ENCODE measurements at places on chromosomes 12 and 14.
A peak's percentile ranks its signal among the peaks of the same experiment; 100 is the strongest.

DNA sequence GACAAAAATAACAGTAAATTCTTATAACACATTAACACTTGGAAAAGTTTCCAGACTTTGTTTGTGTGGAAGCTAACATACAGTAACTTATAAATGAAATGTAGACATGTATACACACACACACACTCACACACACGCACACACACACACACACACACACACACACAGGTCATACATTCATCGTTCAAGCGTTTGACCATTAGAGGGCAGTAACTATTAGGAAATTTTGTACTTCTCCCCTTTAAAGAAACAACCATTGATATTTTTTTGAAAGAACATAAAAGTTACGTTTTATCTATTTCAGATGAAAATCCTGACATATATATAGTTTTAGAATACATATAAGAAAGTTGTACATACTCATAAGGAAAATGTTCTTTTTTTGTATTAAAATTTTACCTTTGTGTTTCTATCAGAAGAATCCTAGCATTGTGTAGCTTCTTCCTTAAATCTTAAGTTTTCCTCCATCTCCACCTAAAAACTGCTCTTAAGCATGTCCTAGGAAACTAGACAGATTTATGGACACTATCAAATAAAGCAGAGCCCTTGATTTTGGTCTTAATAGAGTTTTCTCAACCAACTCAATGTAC, 29.0 kb downstream of the PTPRQ start:
- peak; percentile 81 for DNase-seq

GRCh38 chr12:10214136-10214894, 1.6 kb downstream of the GABARAPL1 start:
- DNase-seq, result peak; percentile 62

GRCh38 chr12:53236443-53237111, 4.6 kb upstream of the RARG start:
- DNase-seq, result no peak

DNA sequence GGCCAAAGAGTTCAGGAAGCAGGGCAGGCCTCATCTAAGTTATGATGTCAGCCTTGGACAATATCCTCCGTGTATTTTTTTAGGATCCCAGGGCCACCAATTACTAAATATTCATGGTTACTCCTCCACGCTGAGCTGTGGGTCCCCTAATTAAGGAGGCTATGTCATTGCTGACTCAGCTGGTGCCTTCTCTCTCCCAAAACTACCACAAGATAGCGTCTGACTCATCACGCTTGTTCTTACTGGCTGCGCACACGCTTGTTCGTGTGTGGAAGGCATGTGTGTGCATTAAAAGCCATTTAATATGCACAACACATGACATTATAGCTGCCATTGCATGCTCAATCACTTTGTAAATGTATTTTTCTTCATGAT, 78.3 kb downstream of the GSC start:
- peak; percentile 13 for DNase-seq

GRCh38 chr12:57221169-57221917, 4.7 kb downstream of the NXPH4 start:
- DNase-seq, result no peak

DNA sequence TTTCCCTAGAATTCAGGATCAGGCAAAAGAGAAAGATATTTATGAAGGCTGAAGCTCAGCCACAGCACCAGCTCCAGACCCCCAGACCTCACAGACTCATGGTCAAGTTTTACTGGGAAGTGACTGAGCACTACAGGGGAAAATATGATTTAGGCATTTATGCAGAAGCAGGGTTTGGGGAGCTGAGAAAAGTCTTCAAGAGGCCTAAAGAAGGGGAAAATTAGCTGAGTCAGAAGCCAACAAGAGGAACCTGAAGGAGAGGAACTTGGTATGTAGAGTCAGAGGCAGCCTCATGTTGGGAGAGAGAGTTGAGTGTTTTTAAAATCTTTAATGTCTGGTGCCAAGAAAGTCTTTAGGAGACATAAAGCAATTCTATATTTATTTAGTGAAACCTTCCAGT, 63.0 kb downstream of the FOS start:
- DNase-seq, result no peak

DNA sequence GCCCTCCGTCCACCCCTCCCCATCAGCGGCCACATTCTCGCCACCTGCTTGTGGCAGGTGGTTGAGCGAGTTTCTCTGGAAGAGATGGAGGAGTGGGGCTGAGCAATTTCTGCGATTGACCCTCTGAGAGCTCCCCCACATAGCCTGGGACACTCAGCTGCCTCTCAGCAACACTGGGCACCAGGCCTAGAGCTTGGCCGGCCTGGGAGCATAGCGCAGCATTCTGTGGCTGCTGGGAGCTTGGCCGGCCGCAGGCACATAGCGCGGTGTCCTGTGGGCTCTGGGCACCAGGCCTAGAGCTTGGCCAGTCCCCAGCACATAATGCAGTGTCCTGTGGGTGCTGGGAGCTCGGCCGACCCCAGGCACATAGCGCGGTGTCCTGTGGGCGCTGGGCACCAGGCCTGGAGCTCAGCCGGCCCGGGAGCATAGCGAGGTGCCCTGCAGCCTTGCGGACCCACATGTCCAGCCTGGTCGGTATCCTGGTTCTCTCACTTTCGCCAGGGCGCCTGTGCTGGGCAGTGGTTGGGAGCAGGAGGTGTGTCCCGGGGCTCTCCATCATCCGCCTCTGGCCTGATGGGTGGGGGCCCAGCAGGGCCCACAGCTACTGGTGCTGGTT, 43.8 kb downstream of the LRCOL1 start:
- DNase-seq, result no peak

DNA sequence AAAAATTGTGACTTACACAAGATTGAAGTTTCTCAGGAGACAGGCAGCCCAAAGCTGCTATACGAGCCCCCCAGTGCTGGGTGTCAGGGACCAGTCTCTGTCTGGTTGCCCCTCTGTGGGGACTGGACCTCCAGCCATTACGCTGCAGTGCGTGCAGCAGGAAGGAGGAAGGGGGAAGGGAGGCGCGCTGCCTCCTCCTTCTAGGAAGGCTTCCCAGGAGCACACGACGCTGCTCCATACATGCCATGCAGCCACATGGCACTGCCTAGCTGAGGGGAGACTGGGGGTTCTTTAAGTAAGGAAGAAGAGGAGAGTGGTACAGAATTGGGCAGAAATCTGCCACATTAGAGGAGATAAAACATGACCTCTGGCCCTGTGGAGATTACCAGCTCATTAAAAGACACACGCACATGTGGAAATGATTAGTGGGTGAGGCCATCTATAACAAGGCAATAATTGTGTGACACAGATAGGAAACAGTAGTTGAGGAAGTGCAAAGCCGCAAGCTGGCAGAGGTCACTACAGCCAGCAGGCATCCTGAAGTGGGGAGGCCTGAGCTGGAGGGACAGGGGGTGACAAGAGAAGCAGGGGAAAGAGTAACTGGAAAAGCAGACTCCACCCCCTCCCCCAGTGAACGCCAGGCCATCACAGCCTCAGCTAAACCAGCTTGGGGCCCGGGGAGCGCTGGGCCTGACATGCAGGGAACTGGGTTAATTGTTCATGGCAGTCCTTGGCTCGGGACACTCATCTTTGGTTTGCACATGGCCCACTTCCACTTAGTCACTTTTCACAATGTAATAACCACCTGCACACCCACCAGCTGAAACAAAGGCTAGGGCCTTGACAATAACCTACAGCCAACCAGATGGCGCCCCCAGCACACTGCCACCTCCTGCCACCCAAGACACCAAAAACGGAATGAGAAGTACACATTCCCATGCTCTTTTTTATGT, 39.6 kb downstream of the CCDC88C start:
- DNase-seq, result peak; percentile 71

DNA sequence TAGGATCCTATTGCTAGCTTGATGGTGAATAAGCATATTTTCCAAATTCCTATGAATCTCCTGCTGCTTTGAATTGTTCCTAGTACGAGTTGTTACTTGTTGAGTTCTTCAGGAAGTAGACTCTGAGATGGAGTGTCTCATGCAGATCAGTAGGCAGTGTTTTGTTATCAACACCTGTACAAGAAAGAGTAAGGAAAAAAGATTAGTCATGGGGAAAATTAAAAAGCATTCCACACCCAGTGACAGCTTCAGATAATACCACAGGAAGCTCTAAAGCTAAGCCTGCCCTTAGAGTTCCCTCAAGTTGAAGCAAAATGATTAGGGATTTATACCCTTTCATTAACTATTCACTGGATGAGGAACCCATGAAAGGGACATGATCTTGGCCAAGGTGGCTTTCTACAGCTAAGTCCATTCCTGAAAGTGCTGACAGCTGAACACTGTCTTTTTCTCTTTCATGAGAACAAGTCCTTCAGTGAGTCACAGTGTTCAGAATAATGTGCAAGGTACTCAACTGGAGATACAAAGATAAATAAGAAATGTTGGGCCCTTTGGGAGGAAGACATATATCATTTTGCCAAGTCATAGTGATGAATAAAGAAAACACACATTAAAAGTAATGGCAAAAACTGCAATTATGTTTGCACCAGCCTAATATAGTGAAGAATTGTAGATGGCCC, 49.1 kb downstream of the CCER1 start:
- DNase-seq, result peak; percentile 42

- peak; percentile 1 for DNase-seq
Measured at GRCh38 chr14:86430853-86431252, 900.9 kb downstream of the FLRT2 start.

DNA sequence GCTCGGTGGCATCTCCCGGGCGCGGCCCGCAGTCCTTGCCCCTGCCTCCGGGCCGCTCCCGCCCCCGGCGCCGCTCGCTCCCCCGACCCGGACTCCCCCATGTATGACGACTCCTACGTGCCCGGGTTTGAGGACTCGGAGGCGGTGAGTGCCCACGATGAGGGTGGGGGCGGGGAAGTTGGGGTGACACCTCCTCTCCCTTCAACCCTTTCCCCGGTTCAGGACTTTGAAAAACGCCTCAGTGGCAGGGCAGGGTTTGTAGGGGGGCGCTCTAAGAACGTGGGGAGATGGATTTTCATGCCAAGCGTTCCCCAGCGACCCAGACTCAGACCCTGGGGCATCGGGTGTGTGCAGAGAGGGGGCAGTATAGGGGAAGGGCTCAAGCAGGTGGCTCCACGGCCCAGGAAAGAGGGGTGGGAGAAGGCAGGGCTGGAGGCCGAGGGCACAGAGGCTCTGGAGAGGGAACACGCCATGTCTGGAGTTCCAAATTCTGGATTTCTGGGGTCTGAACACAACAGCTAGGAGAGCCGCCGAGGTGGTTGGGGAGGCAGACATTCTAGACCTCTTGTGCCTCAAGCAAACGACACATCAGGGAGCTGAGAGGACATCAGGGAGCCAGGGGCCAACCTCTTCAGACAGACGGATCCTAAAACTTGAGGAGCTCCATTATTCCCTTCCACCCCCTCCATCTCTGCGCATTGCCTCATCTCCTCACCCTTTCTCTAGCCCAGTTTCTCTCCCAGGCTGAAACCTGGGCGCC, 715 bp downstream of the CACNB3 start:
- DNase-seq, result no peak

DNA sequence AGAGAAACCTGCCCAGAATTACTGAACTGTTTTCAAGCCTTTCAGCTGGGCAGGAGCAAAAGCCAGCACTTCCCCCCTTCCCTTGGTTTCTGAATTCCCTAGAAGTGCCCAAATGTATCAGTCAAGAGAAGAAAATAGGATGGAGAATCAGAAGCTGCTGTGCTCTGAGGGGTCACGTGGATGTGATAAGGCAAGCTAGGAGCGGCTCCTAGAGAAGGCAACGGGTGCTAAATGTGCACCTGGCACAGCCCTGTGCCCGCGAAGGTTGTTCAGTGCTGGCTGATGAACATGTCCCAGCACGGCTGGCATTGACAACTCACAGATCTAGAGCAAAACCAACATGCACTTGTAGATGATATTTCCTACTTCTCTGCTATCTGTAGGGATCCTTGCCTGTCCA, 8.3 kb downstream of the EMG1 start:
- DNase-seq, result no peak

- no peak for DNase-seq
Measured at GRCh38 chr14:79274641-79275291, 936.5 kb downstream of the DIO2 start.

DNA sequence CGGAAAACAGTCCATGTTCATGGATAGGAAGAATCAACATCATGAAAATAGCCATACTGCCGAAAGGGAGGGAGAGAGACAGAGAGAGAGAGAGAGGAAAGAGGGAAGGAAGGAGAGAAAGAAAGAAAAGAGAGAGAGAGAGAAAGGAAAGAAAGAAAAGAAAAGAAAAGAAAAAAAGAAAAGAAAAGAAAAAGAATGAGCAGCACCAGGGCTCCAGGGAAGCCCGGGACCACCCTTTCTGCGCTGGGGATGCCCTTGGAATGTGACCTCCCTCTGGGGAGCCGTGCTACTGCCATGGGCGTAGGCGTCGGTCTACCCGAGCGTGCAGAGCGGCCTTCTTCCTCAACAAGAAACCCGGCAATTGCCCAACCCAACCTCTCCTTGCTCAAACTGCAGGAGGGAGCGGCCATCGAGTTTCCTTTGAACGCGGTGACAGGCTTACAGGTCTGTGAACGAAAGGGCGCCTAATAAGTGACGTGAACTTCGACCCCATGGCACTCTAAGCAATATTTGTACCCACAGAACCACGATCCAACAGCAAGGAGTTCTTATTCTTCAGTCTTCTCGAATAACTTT, 16.9 kb downstream of the OR6S1 start:
- peak; percentile 62 for DNase-seq

GRCh38 chr12:66548338-66549049, 130.4 kb downstream of the GRIP1 start:
- no peak for DNase-seq

DNA sequence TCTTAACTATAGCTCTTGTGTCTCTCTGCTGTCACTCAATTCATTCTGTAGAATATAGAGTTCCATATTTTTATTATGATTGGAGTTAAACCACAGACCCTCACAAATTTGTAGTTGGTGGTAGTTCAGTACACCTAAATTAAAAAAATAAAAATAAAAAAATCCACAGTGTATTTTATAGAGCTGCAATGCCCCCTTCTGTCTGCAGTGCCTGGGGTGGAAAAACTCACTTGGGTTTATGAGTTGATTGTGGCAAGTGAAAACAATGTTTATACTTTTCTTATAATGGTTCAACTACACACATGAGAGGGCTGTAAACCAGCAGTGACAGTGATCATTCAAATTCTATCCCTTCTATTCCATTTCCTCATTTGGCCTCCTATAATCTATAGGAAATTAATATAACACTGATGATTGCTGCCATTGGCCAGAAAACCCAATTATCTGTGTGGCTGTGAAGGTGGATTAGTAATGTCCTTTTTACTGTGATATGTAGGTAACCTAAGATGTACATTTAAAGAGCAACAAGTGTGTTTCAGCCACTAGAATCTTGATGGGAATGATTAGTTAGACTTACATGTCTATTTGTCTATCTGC, 166.9 kb upstream of the LRIG3 start:
- DNase-seq, result no peak

- DNase-seq, result no peak
Measured at GRCh38 chr14:99346470-99347080, 74.6 kb upstream of the BCL11B start.

GRCh38 chr12:104281636-104282035, 21.9 kb upstream of the EID3 start:
- no peak for DNase-seq

DNA sequence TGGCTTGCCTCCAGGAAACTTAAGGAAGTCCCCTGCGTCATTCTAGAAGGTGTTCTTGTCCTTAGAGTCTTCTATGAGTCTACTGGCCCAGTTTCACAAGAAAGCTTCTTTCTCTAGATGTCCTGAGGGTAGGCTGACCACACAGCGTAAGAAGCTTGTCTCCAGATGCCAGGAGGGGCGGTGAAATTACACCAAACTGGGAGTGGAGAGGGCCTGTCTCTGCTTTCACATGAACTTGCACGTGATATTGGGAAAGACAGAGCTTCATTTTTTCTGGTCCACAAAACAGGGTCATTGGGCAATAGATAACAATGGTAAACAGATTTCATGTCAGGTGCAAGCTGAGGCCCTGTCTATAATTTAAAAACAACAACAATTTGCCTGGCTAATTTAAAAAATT, 85.7 kb upstream of the TBX3 start:
- DNase-seq, result peak; percentile 70

- no peak for DNase-seq
Measured at GRCh38 chr12:43329375-43329774, 222.6 kb downstream of the ADAMTS20 start.

Data from foreskin fibroblast (primary cell).